Hepatocyte (in vitro differentiated cells): ENCODE measurements at places on chromosomes 12 and 14. TPM values are rescaled to one million over a fixed set of nuclear protein-coding genes. Genes with fewer than 3 reads are reported as not detected.
A peak's percentile ranks its signal among the peaks of the same experiment; 100 is the strongest.

- no peaks in the 10 kb centered on the region for H3K27me3 ChIP-seq
- no peaks in the 10 kb centered on the region for H3K4me1 ChIP-seq
- no peaks in the 10 kb centered on the region for H3K36me3 ChIP-seq
- DNase-seq = no peak
Measured at GRCh38 chr12:112182499-112182898, 57.1 kb downstream of the TRAFD1 start.

DNA sequence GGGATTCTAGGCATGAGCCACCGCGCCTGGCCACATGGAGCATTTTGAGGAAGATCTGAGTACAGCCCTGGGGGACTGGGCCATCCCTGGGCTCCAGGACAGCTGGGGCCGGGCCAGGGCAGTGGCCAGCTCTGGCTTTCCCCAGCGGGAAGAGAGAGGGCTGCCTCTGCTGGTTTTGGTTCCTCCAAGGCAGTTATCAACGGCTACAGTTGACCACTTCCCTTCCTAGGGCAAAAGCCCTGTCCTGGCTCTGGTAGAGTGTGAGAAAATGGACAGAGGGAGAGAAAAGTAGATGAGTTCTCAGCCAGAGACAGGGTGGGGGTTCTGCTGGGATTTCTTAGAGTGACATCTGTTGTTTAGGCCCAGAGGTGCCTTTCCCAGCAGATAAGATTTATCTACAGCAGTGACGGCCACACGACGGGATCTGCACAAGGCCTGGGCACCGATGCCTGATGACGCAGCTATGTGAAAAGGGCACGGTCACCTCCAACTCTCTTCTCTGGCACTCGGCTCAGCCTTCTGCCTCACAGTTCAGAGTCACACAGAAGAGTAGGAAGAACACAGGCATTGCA, 5.5 kb upstream of the HVCN1 start:
- no peak overlapping the region for H3K4me3 ChIP-seq
- no peaks in the 10 kb centered on the region for H3K4me1 ChIP-seq
- H3K27me3 ChIP-seq = no peaks in the 10 kb centered on the region
- no peaks in the 10 kb centered on the region for H3K36me3 ChIP-seq
- no peak overlapping the region for H3K27ac ChIP-seq

- H3K27me3 ChIP-seq = no peaks in the 10 kb centered on the region
- DNase-seq = no peak
- no peak overlapping the region for H3K27ac ChIP-seq
- H3K4me1 ChIP-seq = peaks cover 15% of the 10 kb centered on the region
Measured at GRCh38 chr12:13149411-13149810, 45.9 kb upstream of the GSG1 start.

- no peak overlapping the region for H3K4me3 ChIP-seq
- H3K27ac ChIP-seq = peak overlapping the region; percentile 51
- H3K36me3 ChIP-seq = no peaks in the 10 kb centered on the region
- peaks cover 19% of the 10 kb centered on the region for H3K4me1 ChIP-seq
Measured at GRCh38 chr12:75959506-75959905, 72.1 kb downstream of the PHLDA1 start.

DNA sequence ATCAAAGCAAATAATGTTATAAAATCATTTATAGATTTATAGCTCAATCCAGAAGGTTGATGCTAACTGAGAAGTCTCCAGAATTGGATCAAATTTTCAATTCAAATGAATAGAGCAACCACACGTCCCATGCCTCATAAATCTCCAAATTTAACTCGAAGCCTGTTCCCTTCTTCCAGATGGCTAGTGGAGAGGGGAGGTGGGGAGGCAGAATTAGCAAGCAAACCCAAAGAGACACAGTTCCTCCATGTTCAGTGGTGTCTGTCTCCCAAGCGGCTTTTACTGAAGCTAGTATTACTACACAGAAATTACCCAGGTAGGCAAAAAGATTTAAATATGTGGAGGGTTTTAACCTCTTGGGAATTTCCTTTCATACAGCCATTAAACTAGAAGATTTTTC, 65.8 kb downstream of the DUSP6 start:
- H3K4me1 ChIP-seq = no peaks in the 10 kb centered on the region
- DNase-seq = no peak
- H3K4me3 ChIP-seq = no peak overlapping the region
- H3K27me3 ChIP-seq = no peaks in the 10 kb centered on the region

DNA sequence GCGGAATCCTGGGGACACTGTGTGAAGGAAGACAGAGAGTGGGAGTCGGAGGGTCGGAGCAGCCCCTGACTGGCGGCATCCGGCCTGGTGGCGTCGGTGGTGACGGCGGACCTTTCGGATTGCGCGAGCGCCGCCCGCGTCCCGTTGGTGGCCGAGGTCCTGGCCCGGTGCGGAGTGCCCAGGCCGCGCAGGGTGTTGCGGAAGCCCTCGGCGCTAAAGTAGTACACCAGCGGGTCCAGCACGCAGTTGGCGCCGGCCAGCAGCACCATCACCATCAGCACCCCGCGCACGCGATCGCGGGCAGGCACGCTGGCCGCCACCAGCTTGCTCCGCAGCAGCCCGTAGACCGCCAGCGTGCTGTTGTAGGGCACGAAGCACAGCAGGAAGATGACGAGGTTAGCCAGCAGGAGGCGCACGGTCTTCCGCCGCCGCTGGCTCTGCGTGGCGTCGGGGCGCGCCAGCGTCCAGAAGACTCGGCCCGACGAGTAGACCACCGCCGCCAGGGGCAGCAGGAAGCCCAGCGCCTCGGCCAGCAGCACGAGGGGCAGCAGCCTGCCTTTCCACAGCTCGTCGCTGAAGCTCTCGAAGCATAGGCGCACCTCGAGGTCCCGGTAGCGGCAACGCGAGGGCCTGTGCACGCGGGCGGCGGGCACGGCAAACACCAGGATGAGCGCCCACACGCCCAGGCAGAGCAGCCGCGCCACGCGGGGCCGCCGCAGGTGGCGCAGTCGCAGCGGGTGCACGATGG, 13.1 kb upstream of the CHD4 start:
- peak; percentile 66 for DNase-seq
- no peak overlapping the region for H3K4me3 ChIP-seq
- no peaks in the 10 kb centered on the region for H3K36me3 ChIP-seq
- H3K27me3 ChIP-seq = peaks cover 3% of the 10 kb centered on the region

DNA sequence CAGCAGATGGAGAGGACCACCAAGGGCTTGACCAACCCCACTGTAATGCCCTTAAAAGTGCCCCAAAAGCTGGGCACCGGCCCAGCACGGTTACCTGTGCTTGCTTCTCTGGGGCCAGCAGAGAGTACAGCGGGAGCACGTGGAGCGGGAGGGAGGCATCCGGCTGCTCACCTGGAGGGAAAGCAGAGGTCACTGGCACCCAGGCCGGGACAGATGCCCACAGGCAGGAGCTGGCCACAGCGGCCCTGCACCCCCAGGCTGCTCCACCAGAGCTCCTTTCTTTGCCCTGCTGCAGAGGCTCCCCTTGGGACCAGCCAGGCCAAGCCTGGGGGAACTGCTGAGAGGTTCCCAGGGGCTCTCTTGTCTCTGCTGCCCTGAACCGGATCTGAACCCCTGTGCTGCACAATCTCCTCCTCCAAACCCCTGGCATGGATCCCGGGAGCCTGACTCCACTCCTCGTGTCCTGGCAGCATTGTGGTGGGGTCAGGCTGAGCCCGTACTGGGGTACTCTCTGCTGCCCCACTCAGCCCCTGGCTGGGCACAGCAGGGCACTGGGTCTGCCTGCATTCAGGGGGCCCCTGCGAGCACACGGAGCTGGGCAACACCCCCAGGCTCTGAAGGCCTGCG, 24.0 kb downstream of the DHX37 start:
- H3K4me3 ChIP-seq = no peak overlapping the region
- no peaks in the 10 kb centered on the region for H3K4me1 ChIP-seq
- no peak overlapping the region for H3K27ac ChIP-seq
- no peak for DNase-seq
- H3K27me3 ChIP-seq = no peaks in the 10 kb centered on the region
- no peaks in the 10 kb centered on the region for H3K36me3 ChIP-seq

DNA sequence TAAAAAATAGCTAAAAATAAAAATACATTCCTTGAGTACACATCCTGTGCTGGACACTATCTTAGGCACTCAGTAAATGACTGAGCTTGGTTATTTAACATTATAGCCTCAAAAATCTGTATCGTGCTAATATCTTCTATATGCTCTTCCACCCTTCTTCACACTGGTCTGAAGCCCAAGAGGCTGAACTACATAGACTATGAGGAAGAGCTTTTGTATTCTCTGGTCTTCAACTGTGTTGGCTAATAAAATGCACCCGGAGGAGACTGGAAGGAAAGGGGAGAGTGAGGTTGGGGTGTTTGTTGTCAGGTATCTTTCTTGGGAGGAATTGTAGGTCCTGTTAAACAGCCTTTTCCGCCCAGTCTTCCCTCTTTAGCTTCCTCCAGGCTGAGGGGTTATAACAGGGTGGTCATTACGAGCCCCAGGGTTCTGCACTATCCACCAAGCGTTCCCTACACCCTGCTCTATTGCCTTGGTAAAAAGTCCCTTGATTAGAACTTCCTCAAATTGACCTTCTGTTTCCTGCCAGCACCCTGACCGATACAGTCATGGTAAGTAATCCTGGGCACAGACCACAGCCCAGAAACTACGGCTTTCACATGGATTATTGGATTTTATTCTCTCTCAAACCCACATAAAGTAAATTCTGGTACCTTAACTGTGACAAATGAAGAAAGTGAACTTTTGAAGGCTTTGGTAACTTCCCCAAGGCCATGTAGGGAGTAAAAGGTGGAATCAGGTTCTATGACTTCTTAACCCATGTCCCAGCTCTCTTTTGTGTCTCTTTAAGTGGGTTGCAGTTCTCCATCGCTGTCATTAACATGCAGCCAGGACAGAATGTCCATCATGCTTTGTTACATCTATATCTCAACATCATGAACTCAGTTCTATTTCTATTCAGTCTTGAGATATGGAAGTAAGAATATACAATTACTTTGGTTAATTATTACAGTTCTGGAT, 71.3 kb downstream of the PTHLH start:
- no peak overlapping the region for H3K4me3 ChIP-seq
- H3K36me3 ChIP-seq = no peaks in the 10 kb centered on the region
- no peaks in the 10 kb centered on the region for H3K27me3 ChIP-seq
- H3K4me1 ChIP-seq = peaks cover 16% of the 10 kb centered on the region

- no peaks in the 10 kb centered on the region for H3K36me3 ChIP-seq
- no peaks in the 10 kb centered on the region for H3K4me1 ChIP-seq
- no peak overlapping the region for H3K4me3 ChIP-seq
- no peaks in the 10 kb centered on the region for H3K27me3 ChIP-seq
- H3K27ac ChIP-seq = no peak overlapping the region
Measured at GRCh38 chr14:64450255-64450654, 15.0 kb upstream of the AKAP5 start.

GRCh38 chr12:65823513-65824375, 539 bp upstream of the HMGA2 start:
- H3K27ac ChIP-seq = peak overlapping the region; percentile 96
- no peaks in the 10 kb centered on the region for H3K27me3 ChIP-seq
- H3K4me1 ChIP-seq = peaks cover 9% of the 10 kb centered on the region
- H3K4me3 ChIP-seq = peak overlapping the region; percentile 94

DNA sequence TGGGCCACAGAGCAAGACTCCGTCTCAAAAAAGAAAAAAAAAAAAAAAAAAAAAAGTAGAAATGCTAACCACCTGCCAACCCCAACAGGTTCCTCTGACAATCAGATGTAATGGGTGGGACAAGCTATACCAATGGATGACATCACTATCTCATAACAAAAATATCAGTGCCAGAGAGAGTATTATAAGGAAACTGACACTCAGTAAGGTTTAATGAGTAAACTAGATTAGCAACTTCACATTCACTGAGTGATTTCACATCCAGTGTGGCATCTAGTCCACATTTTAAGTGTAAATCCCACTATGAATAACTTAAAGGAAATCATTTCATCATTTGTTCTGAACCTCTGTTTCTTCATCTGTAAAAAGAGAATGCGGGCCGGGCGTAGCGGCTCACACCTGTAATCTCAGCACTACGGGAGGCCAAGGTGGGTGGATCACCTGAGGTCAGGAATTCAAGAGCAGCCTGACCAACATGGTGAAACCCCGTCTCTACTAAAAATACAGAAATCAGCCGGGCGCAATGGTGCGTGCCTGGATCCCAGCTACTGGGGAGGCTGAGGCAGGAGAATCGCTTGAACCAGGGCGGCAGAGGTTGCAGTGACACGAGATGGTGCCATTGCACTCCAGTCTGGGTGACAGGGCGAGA, 1.8 kb downstream of the SART3 start:
- no peak overlapping the region for H3K27ac ChIP-seq
- H3K27me3 ChIP-seq = no peaks in the 10 kb centered on the region
- peaks cover 11% of the 10 kb centered on the region for H3K4me1 ChIP-seq
- DNase-seq = no peak
- no peaks in the 10 kb centered on the region for H3K36me3 ChIP-seq

DNA sequence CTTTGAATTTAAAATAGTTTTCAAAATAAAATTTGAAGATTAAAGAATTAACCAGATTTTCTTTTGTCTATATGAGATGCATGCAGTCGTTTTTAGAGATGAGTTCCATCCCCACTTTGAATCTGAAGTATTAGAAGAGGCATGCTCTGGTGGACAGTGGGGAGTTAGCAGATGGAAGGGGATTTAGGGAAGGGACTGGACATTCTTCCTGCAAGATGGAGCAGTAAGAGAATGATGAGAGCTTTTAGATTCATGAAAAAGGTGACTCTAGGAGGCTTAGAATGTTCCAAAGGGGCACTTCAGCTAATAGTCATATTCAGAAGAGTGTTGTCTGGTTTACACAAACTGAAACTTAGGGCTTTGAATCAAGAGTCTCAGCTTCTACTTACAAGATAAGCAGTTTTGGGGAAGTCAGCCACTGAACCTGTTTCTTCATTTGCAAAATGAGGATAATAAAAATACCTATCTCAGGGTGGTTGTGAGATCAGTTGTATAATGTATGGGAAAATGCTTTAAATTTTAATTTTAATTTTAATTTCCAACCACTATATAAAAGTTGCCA, 3.7 kb downstream of the ZBTB1 start:
- H3K27ac ChIP-seq = peak overlapping the region; percentile 100
- no peak overlapping the region for H3K4me3 ChIP-seq
- no peak for DNase-seq
- no peaks in the 10 kb centered on the region for H3K27me3 ChIP-seq
- peaks cover 27% of the 10 kb centered on the region for H3K4me1 ChIP-seq

- no peak overlapping the region for H3K27ac ChIP-seq
- DNase-seq = no peak
- no peak overlapping the region for H3K4me3 ChIP-seq
- H3K36me3 ChIP-seq = no peaks in the 10 kb centered on the region
Measured at GRCh38 chr12:120599672-120600552, 18.7 kb upstream of the POP5 start.

GRCh38 chr14:103606963-103607668, 21.9 kb upstream of the KLC1 start:
- DNase-seq = peak; percentile 76
- H3K27me3 ChIP-seq = no peaks in the 10 kb centered on the region
- H3K4me3 ChIP-seq = no peak overlapping the region
- no peaks in the 10 kb centered on the region for H3K4me1 ChIP-seq

CLMN gene
- 12.0 and 15.7 TPM in 2 replicates for total RNA-seq

RTL1 gene
- 1.5 and 2.6 TPM in 2 replicates for total RNA-seq

CGRRF1 gene
- total RNA-seq = 24.9 and 27.0 TPM in 2 replicates

GYS2 gene
- 0.27 and 0.88 TPM in 2 replicates for total RNA-seq

ALG10 gene
- 7.9 and 8.4 TPM in 2 replicates for total RNA-seq

SLIRP gene
- 246 and 281 TPM in 2 replicates for total RNA-seq

GALNT8 gene
- 1.8 and 2.5 TPM in 2 replicates for total RNA-seq

MYF5 gene
- total RNA-seq = not detected in 2 replicates
